ENCODE measurements at places on chromosomes 5 and 9.

DNA sequence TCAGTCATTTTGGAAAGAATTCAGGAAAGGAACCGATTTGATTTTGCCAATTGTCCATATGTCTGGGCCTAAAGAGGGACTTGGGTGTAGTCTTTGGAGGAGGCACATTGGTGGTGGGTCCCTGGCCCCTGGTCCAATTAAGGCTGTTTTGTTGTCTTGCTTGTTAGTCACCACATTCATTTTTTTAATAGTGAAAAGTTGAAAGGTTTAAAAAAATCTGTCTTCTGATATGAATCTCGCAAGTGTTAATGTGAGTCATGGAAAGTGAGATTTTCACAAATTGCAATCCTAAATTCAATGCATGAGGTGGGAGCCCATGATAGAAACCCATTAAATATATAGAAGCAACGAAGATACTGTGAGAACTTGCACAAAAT, 165.9 kb upstream of the OTULINL start:
- DNase-seq: no peak

- no peak for DNase-seq
Measured at GRCh38 chr5:151742870-151743294, 15.5 kb downstream of the ATOX1 start.

DNA sequence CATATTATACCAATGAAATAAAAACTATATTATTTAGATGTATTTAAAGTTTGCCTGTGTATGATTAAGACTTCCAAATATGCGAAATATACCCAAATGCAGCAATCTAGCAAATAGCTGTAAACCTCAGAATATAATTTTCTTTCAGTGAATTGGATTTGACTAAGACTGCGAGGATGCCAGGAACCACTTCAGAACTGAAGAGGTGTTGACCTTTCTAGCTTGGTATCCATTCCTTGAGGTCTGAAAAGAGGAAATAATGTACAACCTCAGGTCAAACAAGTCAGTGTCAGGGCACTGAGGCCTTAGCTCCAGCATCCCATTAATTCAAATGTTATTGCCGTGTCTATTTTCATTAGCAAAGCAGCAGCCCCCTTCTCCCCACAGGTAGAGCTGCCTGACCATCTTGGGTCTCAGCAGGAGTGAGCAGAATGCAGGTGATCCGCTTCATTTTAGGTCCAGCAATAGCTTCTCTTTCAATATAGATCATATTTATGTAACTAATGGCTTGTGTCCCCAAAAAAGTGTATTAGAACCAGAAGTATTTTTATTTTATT, 100.0 kb downstream of the KIAA1958 start:
- no peak for DNase-seq

GRCh38 chr5:151772029-151772845, 483 bp downstream of the G3BP1 start:
- DNase-seq: peak; percentile 92

DNA sequence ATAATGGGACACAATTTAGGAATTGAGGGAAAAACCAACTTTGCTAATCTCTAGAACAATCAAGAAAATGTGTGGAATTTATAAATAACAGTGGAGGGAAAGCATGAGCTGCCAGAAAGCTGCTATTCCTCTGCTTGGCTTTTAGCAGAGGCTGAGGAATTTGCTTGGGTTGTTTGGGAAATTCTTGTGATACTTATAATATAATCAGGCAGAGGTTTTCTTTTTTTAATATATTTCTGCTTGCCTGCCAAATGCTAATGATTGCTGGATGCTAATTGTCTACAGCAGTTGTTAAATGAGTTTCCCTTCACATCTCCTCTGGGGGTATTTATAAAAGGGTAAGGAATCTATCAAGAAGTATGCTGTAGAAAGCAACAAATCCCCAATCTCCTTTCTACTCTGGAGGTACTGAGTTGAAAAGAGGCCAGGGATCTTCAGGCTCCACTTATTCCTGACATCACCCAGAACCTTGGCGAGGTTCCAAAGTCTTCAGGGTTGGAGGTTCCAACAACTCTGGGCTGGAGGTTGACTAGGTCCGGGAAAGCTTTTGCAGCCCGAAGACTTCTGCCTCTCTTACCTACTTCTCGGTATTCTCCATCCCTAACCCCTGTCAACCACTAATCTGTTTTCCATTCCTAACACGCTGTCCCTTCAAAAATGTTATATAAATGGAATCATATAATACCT, 60.4 kb upstream of the TMED7 start:
- DNase-seq: no peak

DNA sequence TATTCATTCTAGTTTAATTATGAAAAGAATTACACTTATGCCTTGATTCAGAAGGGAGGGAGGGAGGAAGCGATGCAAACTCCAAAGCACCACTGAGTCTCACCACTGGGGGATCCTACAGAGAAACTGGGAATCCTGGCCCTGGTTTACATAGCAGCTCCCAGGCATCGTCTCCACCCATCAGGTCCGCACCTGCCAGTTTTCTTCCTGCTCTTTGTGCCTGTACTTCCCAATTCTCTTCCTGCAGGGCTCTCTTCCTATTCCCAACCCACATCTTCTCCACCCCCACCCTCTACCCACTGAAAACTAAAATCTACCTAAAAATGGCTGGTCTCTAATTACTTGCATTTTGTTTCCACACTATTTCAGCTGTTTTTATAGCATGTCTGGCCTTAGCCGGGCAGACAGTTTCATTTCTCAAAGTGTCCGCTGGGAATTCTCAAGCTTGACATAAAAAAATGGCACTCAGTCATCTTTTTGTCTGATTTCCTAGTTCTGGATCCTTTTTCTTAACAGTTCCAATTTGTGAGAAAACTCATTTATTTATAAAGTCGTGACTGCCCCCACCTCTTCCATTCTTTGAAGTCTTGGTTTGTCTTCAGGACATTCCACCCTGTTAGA, 1.6 kb upstream of the TNIP1 start:
- peak; percentile 87 for DNase-seq

DNA sequence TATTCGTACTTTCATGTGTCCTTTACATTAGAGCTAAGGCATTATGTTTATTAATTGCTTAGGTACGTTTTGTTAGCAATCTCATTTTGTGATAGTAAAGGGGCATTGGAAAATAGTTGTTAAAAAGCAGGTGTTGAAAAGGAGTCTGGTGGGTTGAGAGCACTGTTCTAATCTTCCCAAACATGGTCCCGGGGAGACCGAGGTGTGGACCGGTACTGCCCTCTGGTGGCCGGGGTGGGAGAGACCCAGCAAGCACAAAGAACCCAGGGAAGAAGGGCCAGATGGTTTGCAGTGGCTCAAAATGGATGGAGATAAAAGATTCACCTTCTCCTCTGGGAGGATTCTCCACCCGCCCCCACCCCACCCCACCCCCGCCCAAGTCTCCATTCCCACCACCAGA, 26.1 kb downstream of the IDNK start:
- DNase-seq: no peak

DNA sequence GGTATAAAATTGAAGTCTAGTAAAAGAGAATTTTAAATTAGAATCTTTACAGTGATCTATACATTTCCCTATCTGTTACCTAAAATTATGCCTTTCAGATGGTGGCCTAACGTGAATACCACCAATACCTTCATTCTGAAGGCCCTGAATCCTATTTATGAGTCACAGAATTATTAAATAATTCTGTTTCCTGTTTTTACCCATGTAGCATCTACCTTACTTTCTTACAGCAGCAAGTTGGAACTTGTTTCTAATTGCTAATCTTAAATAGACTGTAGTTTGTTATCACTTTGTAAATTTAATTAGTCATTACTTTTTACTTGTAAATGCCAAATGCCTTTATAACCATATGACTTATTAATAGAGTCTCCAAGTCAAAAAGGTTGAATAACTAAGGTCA, 135.0 kb downstream of the PDE4D start:
- DNase-seq: no peak

- DNase-seq: no peak
Measured at GRCh38 chr5:106269252-106269843, 1401.4 kb downstream of the EFNA5 start.

GRCh38 chr5:5155617-5156016, 15.5 kb downstream of the ADAMTS16 start:
- DNase-seq: no peak

GRCh38 chr9:88503845-88504764, 30.9 kb upstream of the NXNL2 start:
- DNase-seq: no peak

- DNase-seq: no peak
Measured at GRCh38 chr9:80811656-80812055, 877.7 kb downstream of the TLE1 start.

- no peak for DNase-seq
Measured at GRCh38 chr5:95283022-95283615, 1.8 kb downstream of the MCTP1 start.

GRCh38 chr5:35129276-35129675, 81.5 kb upstream of the AGXT2 start:
- no peak for DNase-seq

GRCh38 chr9:19229595-19230354, 718 bp upstream of the DENND4C start:
- DNase-seq: peak; percentile 91

- DNase-seq: peak; percentile 15
Measured at GRCh38 chr5:115402822-115403577, 106.5 kb upstream of the CCDC112 start.

DNA sequence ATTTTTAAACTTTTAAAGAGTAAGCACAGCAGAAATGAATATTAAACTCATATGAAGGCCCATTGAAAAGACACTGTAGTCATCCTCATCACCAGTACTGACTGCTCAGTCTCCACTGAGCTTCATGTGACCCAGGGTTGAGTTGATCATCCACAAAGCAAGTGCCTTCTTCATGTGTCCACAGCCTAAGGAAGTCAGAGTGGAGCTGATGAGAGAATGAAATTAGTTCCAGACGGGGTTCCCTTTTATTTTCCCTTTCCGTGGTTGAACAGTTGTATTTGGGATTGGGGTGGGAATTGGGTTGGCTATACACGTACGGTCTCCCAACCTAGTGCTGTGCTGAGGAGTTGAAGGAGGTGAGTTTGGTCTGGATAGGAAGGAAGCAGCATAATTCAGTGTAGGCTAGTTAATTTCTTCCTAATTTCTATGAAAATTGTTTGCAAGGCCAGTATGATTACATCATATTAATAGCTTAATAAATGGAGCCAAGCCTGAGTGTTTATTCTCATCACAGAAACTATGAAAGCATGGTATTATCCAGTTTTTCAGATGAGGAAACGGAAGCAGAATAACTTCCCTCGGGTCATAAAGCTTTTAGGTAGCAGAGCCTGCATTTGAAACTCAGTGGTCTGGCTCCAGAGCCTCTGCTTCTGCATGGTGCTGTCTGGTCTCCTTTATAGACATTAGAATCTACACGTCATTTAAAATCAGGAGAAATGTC, 103.9 kb upstream of the DMRT1 start:
- no peak for DNase-seq

- DNase-seq: no peak
Measured at GRCh38 chr5:53580547-53580946, 20.1 kb downstream of the NDUFS4 start.

DNA sequence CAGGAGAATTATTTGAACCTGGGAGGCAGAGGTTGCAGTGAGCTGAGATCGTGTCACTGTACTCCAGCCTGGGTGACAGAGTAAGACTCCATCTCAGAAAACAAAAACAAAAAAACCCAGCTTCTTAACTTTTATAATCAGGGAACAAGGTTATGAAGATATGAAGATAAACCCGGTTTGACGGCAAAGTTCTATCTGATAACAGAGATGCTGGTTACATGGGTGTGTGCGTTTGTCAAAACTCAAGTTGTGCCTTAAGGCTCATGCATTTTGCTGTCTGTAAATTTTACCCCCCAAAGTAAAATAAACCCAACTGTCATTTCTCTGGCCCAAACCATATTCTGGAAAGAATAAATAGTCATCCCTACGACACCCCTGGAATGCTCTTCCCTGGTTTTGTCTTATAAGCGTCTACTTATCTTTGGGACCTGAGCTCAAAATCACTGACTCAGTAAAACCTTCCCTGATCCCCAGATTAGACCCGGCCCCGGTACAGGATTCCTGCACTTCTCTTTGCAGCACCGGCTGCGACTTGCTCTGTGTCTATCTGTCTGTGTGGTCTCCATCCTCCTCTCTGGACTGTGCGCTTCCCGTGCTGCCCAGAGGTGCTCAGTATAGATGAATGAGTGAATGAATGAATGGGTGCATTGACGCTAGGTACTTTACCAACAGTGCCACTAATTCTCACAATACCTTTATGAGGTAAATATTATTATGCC, 172.2 kb downstream of the DAB2IP start:
- no peak for DNase-seq
